ENCODE measurements at places on chromosomes 7 and 10.

DNA sequence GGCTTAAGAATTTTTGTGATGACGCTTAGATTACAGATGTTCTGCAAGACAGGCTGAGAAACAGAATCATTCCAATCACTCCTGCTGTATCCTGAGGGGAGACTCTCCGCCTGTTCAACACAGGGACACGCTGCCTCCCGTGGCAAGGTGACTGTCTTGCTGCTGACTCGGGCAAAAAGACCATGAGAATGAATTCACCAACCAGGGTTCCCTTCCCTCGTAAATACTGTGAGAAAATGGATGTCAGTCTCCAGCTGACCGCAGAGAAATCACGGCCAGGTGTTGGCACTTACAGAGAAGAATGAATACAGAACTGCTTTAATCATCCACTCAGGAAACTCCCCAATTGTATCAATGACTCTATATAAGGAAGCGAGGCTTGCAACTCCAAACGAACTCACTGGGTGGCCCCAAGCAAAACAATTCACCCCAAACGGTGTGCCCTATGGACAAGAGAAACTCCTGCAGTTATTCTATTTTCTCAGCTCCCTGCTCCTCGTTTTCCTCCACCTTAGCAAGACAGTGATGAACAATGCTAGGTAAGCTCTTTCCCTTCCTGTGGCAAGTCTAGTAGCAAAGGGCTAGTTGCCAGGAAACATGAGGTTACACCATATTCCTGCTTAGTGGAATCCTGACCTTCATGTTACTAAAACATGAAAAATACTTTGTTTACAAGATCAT, 22.8 kb downstream of the GNA12 start:
- no peak overlapping the region for H3K4me3 ChIP-seq
- DNase-seq: no peak
- H3K27me3 ChIP-seq: no peaks in the 10 kb centered on the region

DNA sequence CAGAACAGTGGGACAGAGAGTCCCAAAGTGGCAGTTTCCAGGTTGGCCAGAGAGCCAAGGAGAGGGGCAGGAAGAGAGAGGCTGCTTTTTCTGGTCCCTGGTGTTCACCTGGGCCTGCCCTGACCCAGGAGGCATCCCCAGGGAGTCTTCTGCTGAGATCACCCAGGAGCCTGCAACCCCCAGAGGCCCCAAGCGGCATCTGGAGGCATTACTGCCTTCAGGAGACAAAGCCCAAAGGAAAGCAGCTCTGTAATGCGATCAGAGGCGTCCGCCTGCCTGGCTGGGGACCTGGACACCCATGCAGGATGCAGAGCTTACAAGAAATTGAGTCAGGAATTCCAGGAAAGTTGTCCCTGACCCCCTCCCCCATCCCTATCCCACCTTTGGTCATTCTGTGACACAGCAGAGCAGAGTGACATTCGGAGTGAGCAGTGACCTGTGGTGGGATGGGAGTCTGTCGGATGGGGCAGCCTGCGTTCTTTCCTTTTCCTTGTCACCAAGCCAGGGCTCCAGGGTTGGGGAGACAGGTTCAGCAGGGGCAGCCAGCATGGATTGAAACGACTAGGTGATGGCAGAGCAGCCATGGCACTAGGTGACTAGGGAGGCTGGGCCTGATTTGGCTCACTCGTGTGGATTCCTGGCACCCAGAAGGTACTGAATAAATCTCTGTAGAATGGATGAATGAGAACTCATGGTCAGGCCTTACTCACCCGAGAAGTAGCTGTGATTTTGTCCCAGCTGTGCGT, 10.4 kb downstream of the UNC5B start:
- peaks cover 14% of the 10 kb centered on the region for H3K27me3 ChIP-seq
- peak overlapping the region; percentile 47 for H3K4me3 ChIP-seq
- peaks cover 13% of the 10 kb centered on the region for H3K36me3 ChIP-seq
- no peak for DNase-seq
- peak overlapping the region; percentile 40 for H3K27ac ChIP-seq
- H3K4me1 ChIP-seq: peaks cover 71% of the 10 kb centered on the region

DNA sequence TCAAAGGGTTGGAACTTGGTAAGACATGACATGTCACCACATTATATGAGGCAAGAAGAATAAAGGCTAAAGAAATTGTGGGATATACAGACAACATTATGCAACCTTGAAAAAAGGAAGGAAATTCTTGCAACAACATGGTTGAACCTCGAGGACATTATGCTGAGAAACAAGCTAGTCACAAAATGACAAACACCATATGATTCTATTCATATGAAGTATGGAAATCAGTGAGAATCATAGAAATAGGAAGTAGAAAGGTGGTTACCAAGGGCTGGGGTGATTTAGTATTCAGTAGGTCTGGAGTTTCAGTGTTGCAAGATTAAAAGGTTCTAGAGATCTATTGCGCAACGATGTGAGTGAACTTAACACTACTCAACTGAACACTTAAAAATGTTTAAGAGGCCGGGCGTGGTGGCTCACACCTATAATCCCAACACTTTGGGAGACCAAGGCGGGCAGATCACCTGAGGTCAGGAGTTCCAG, 126.9 kb upstream of the TBX20 start:
- no peak overlapping the region for H3K4me3 ChIP-seq
- no peaks in the 10 kb centered on the region for H3K36me3 ChIP-seq
- H3K4me1 ChIP-seq: no peaks in the 10 kb centered on the region
- no peak overlapping the region for H3K27ac ChIP-seq

- no peaks in the 10 kb centered on the region for H3K36me3 ChIP-seq
- H3K4me3 ChIP-seq: no peak overlapping the region
- peaks cover 8% of the 10 kb centered on the region for H3K4me1 ChIP-seq
- DNase-seq: no peak
Measured at GRCh38 chr7:44251269-44251668, 50.5 kb downstream of the YKT6 start.
